ENCODE measurements at places on chromosomes 12 and 14.

DNA sequence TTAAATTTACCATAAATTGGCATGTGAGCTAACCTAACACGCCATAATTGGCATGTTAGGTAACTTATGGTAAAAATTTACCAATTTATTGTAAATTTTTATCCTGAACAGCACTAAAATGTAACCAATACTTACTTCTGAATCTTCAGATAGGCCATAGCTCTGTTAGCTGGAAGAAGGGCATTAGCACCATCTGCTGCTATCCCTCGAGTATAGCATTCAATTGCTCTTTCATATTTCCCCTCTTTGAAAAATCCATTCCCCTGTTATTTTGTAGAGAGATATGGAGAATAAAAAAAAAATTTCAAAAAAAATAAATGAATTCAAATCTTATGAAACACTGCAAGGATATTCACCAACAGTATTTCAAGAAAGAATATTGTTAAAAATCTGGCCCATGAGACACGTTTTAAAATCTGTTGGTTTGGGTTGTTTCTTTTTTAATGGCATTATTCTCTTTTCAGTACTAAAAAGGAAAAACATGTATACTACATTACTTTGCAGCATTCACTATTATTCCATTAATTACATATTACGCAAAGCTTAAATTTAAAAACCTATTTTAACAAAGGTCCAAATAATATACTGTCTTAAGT is 19.1 kb downstream of the RPAP3 start:
- peak; percentile 42 for DNase-seq

GRCh38 chr14:71331403-71331802 is 424.1 kb downstream of the PCNX1 start:
- no peak for DNase-seq

DNA sequence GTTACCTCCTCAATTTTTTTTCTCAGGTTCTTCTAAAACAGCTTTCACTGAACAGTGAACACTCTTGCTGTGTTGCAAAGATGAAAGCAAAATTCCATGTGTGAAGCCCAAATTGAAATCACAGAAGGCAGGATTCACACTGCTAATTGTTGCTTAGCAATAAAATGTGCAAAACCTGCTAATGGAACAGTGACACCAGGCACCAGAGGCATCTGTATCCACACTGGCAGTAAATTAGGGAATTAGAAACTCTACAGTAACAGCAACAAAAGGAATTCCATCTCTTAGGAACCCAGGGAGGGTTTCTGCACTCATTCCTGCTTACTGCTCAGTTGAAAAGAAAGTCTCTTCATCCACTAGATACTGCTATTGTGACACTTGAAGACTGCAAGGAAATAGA is 202.3 kb downstream of the GXYLT1 start:
- no peak for DNase-seq

GRCh38 chr12:18643681-18644080 is 94.1 kb downstream of the PLCZ1 start:
- no peak for DNase-seq

DNA sequence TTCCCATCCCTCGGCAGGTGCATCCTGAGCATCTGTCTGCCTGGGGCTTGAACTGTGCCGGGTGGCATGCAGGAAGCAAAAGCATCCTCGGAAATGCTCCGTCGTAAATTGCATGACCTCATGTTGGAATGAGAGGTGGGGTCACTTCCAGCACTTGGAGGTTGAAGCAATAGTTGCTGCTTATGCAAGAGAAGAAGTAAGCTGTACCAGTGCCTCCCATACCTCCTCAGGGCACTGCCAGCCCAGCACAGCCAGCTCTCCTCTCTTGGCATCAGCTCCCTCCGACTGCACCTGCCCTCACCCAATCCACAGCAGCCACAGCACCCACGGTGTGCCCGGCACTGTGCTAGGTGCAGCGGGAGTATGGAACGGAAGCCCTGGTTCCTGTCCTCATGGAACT is 11.5 kb downstream of the TEAD4 start:
- no peak for DNase-seq

DNA sequence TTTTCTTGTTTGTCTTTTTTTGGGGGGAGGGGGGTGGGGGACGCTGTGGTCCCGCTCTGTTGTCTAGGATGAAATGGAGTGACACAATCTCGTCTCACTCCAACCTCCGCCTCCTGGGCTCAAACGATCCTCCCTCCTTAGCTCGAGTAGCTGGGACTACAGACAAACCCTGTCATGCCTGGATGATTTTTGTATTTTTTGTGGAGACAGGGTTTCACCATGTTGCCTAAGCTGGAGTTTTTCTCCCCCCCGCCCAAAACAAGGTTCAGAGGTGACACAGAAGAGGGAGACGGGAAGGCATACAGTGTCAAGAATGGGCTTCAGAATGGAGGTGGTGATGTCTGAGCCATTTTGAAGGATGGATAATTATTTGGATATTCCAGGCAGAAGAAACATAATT is 116.9 kb upstream of the ATF1 start:
- no peak for DNase-seq

DNA sequence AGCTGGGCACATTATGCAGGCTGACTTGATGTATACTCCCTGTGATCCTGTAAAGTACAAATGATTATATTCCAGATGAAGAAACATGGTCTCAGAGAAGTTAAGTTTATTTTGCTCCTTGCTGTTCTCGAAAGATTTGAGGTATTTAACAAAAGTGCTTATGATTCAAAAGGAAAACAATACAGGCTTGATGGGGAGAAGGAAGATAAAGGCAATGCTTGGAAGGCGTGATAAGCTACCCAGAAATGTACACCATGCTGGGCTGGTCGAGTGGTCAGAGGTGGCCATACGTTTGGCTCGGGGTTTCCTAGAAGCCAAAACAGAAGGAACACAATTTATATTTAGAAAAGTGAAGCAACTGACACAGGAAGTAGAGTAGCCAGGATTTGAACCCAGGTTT is 201.0 kb downstream of the KTN1 start:
- no peak for DNase-seq

- peak; percentile 64 for DNase-seq
Measured at GRCh38 chr12:94304566-94305061, 155.1 kb downstream of the CEP83 start.

DNA sequence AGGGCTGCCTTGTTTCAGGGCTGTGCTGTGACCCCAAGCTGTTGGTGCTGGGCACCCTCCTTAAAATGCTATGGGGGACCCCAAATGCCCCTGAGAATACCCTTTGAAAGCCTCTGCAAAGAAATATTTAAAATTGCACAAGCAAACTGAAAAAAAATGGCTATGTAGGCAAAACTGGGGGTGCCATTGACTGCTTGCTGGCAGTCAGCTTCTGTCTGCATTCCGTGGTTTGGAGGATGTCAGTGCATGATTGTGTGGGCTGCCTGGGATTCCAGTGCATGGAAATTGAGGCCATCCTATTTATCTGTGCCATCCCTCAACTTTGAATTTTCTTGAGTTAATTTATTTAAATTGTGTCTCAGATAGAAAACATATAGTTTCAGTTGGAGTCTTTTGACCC is 113.7 kb upstream of the RTL1 start:
- DNase-seq, result no peak

DNA sequence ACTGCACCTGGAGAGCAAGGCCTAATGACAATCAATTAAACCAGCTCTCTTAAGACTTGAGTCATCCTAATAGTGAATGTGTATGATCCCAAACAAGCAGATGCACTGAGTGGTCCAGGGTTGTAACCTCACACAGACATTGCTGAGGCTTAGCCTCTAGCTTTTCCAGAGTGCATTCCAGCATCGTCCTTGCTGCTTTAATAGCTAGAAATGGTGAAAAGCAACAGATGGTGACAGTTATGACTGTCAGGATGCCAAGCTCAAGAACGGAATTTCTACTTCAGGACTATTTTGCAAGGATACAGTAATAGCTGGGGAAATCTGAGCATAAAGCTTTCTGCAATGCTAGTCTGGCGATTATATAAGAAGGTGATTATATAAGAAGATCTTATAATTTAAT is 34.6 kb downstream of the PTPRR start:
- no peak for DNase-seq

DNA sequence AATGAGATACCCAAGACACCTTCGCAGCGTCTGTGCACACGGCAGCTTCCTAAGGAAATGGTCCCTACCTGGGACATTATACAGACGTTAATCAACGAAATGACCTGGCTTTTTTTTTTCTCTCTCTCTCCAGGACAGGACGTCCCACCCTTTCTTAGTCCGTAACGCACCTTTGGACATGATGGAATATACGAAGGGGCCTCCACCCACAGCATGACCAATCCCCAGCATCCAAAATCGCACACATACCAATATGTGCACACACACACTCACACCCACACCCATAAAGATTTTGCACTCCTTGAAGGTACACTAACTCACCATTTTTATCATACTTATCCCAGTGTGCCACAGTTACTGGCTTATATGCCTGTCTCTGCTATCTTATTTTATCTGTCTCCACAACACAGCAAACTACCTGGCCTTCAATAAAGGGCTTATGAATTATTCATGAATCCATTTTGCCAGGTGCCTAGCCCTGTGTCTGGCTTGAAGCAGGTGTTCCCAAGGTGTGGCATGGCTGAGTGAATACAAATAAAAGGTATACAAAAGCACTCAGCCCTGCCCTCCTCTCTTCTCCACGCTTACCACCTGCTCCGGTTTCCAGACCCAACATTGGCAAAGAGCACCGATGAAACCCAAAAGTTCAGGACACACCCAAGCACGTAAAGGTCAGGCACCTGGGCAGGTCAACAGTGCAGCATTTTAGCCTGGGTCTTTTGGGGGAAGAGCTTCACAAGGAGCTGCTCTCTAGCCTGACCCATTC is 2.2 kb downstream of the SCNN1A start:
- no peak for DNase-seq

DNA sequence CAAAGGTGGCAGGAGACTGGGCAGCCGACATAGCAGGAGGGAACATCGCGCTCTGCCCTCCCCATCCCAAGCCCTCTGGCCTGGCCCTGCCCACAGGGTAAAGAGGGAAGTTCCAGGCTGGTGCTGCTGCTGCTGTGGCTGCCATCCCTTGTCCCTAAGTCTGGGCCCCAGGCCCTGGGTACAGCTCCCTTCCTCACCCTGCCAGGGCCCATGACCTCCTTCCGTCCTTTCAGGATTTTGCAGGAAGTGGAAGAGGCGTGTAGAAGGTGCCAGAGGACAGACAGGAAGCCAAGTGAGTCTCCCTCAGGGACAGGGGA is 14.7 kb upstream of the NCOR2 start:
- DNase-seq, result no peak

Measured in iPS-NIHi11 (cell line).